ENCODE measurements at places on chromosomes 1 and 21.
A peak's percentile ranks its signal among the peaks of the same experiment; 100 is the strongest.

- DNase-seq, result no peak
These were observed 16.7 kb downstream of the RAB3B start for GRCh38 chr1:51973587-51974474.

GRCh38 chr1:187474336-187474735 is 645.6 kb downstream of the PLA2G4A start:
- peak; percentile 38 for DNase-seq

- DNase-seq, result no peak
These were observed 62.1 kb downstream of the CASZ1 start for GRCh38 chr1:10734375-10734774.

GRCh38 chr1:47725992-47726855 is 271.0 kb downstream of the TRABD2B start:
- DNase-seq, result peak; percentile 66

- no peak for DNase-seq
These were observed 5.2 kb upstream of the OTUD7B start for GRCh38 chr1:150015651-150016131.

- no peak for DNase-seq
These were observed 33.9 kb upstream of the PUM1 start for GRCh38 chr1:31099293-31100032.

- no peak for DNase-seq
These were observed 13.0 kb upstream of the TTC22 start for GRCh38 chr1:54814126-54814498.

- peak; percentile 50 for DNase-seq
These were observed 12.9 kb downstream of the STX12 start for GRCh38 chr1:27785781-27786455.

DNA sequence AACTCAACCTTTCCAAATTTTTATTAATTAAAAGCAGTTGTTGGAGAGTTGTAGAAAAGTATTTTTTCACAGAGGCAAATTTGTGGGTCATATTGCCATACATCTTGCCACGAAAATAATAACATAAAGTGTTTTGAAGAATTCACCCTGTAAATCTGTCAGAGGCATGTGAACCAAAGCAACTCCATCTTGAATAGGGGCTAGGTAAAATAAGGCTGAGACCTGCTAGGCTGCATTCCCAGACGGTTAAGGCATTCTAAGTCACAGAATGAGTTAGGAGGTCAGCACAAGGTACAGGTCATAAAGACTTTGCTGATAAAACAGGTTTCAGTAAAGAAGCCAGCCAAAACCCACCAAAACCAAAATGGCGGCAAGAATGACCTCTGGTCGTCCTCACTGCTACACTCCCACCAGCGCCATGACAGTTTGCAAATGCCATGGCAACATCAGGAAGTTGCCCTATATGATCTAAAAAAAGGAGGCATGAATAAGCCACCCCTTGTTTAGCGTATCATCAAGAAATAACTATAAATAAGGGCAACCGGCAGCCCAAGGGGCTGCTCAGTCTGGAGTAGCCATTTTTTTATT is 4.4 kb upstream of the CNN3 start:
- no peak for DNase-seq

- no peak for DNase-seq
These were observed 228.9 kb upstream of the RGS18 start for GRCh38 chr1:191929383-191929782.

DNA sequence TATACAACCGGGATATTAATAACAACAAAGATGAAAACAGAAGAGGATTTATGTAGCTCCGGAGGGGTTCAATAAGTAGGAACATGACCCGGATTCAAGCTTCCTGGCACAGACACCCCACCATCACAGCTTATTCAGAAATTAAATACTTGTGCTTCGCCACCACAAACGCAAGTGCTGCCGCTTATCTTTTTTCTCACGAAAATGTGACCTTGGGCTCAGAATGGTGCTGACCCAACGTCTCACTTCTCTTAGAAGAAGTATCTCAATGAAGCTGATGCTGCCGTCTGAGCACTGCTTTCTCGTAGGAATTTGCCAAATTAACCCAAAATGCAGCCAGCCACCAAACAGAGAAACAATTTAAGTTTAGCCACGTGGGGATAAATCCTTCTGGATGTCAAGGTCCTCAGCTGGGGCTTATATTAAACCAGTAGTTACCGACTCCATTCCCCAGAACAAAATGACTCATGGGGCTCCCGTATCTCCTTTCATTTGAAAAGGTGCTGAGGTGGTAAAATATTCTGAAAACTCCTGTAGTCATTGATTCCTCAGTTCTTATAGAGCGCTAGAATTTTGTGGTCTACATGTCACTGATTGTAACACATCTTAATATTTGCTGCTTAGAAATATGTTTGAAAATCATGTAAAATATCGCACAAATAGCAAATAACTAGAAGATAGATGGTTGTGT is 466.7 kb downstream of the SMYD3 start:
- DNase-seq, result no peak

GRCh38 chr1:21357161-21357560 is 66.9 kb upstream of the ECE1 start:
- DNase-seq, result no peak

DNA sequence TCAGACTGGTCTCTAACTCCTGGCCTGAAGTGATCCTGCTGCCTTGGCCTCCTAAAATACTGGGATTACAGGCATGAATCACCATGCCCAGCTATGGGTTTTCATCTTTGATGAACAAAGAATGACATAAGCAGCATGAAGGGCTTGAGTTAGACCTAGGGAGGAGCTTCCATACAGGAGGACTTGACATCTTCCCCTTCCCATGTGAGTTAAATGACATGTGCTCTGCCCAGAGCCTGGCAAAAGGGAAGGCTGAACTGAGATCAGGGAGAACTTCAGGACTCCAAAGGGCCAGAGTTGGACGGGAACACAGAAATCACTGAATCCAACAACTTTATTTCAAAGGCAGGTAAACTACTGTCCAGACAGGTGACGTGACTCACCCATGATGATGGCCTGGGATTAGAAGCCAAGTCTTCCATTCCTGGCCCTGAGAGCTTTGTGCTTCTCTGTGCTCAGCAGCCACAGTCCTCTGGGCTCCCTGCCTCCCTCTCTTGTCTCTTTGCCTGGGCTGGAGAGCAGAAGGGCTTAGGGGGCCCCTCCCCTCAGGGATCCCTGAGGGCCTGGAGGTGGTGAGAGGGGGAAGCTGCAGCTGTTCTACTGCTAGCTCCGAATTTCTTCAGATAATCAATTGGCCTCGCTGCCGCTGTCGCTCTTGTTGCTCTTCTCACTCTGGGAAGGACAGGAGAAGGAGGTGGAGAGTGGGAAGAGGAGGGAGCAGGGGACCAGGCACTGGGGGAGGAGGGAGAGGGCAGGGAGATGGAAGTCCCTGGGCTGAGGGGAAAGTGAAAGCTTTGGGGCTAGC is 7.6 kb downstream of the NHLH1 start:
- DNase-seq, result no peak

DNA sequence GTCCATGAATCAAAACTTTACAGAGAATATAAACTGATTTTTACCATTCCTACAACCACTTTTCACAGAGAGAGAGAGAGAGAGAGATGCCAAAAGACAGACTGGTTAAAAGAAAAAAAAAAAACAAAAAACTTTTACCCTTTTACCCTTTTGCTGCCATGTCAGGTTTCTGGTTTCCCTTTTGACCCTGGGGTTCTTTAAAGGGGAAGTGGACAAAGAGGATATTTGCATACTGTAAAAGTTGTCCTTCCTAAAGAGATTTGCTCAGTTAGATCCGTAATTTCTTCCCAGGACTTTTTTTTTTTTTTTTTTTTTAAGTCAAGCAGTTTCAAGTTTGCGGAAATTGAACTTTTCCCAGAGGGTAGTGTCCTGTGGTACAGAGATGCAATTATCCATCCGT is 287.8 kb upstream of the RGS18 start:
- DNase-seq, result no peak

DNA sequence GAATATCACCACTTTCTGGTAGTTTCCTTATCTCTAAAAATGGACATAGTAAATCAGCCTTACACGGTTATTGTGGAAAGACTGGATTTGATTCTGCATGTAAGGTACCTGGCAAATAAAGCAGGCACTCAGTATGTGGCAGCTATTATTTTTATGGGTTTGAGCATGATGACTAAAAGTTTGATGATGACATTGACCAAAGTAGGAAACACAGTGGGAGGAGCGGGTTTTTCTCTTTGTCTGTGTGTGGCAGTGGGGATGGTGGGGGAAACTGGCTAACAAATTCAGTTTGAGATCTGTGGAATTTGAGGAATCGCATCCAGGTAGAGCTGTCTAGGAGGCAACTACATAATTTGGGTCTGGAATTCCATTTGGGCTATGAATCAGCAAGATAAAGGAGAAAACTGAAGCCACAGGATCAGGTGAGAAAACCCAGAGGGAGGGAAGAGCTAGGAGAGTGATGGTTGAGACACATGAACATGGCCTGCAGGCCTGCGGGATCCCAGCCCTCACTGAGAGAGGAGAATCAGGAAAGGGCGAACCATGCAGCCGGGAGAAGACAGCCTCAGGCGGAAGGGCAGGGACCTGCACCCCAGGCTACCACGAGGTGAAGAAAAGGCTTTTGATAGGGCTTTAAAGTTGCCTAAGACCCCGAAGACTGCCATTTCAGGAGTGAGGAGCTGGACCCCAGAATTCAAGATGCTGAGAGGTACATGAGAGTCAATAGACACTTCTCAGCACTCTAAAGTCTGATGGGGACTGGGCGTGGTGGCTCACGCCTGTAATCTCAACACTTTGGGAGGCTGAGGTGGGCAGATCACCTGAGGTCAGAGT is 52.2 kb downstream of the MEF2D start:
- DNase-seq, result no peak

- DNase-seq, result no peak
These were observed 8.8 kb upstream of the NLRP3 start for GRCh38 chr1:247407180-247407616.

DNA sequence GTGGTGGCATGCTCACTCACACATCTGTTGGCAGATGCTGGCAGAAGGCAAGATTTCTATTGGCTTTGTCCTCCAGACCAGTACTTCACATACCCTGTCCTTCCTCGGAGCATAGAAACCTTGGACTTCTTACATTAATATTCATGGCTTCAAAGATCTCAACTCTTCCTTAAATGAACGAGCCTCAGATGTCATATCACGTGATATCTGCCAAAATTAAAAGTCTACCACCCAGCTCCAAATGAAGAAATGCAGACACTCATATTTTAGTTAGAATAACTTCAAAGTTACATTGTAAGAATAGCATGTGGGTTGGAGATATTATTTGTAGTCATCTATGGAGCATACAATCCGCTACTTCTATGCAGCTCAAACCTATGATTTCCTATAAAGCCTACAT is 1994.9 kb downstream of the NCAM2 start:
- no peak for DNase-seq

- no peak for DNase-seq
These were observed 13.1 kb upstream of the LPGAT1 start for GRCh38 chr1:211843507-211844298.

- DNase-seq, result no peak
These were observed 40.0 kb downstream of the ACOT7 start for GRCh38 chr1:6353619-6353954.

- DNase-seq, result no peak
These were observed 2.8 kb upstream of the TEX35 start for GRCh38 chr1:178510155-178510554.
